ENCODE measurements at places on chromosomes 1 and 21.

DNA sequence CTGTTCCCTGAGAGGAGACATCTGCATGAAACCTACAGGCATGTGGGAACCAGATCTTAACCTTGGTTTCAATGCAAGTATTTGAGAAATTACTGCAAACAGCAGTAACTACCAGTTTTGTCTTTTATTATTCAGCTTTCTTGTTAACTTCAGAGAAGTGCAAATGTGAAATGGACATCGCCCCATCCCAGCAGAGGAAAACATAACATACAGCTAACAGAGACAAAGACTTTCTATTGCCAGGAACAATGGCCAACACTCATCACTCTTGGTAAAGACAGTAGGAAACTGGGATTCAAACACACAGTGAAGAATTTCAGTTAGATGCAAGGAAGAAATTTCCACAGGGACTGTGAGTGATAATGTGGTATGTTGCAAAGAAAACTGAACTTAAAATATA lies 115.1 kb downstream of the SLC30A10 start:
- no peak for DNase-seq

DNA sequence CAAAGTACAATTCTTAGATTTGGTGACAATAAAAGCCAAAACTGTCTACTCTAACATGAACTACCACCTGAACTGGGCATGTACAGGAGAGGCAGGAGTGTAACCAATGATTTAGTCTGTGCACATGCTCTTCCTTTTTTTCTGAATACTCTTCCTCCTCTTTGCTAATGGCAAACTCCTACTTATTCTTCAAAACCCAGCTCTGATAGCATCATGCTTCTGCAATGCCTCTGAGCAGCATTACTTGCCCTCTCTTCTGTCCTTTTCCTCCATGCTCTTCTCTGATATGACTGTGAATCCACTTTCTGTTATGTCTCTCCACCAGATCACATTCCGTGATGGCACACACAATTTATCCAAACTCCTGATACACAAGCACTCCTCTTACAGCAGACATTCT lies 31.4 kb downstream of the CNN3 start:
- DNase-seq, result no peak

GRCh38 chr1:52180176-52180575 lies 38.3 kb downstream of the ZFYVE9 start:
- DNase-seq, result no peak

DNA sequence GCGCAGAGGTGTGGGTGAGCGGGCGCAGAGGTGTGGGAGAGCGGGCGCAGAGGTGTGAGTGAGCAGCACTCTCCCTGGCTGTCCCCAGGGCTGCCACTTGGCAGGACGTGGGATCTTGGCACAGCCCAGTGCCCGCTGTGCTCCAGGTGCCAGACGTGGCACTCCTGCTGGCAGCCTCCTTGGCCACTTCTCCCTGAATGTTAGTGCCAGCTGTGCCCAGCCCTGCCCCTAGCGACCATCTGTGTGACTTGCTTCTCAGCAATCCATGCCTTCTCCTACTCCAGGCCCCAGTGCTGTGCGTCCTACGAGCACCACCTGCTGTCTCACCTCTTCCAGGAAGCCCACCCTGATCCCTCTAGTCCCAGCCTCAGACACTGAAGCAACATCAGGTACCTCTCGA lies 30.5 kb downstream of the KRTAP10-1 start:
- no peak for DNase-seq

- DNase-seq, result no peak
Observed at GRCh38 chr21:37593015-37593414, 226.4 kb downstream of the DYRK1A start.

- DNase-seq, result no peak
Observed at GRCh38 chr1:116376729-116377086, 3.7 kb downstream of the ATP1A1 start.

GRCh38 chr1:187313115-187313514 lies 484.4 kb downstream of the PLA2G4A start:
- DNase-seq, result no peak

DNA sequence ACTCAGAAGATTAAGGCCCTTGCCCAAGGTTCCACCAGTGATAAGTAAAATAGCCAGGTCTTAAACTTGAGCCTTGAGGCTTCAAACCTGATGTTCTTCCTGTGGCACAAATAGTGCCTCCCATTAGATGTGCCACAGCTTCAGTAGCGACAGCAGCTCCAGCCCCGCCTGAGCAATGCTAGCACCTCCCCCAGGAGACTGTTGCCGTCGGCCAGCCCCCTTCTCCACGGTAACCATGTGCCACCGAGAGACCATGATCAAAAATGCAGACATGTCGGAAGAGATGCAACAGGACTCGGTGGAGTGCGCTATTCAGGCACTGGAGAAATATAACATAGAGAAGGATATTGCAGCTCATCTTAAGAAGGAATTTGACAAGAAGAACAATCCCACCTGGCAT lies 32.2 kb downstream of the KLHDC7A start:
- no peak for DNase-seq

GRCh38 chr1:64693406-64693805 lies 51.5 kb upstream of the RAVER2 start:
- DNase-seq, result no peak

DNA sequence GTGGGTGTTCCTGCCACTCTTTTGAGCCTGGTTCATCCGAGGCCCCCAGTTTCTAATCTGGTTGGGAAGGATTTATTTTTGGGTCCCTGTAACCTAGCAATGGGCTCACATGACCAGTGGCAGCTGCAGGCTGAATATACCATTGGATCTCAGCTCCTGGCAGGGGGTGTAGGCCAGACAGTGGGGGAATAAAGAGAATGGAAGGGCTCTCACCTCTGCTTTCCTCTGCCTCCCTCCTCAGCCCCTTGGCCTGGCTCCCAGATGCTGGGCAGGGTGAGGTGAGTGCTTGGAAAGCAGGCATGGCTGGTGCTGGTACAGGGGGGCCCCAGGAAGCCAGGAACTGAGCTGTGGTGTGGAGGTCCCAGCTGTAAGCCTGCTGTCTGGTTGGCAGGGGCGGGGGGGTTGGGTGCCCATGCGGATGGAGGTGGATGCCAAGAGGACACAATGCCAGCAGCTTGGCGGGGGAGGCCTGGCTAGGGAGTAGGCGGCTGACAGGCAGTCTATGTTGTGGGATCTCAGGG lies 3.6 kb upstream of the GPR61 start:
- DNase-seq, result no peak

GRCh38 chr1:224647449-224647848 lies 31.3 kb downstream of the CNIH3 start:
- DNase-seq, result no peak

- no peak for DNase-seq
Observed at GRCh38 chr1:116692879-116693278, 25.3 kb upstream of the IGSF3 start.
